ENCODE measurements at places on chromosomes 3 and 15.

DNA sequence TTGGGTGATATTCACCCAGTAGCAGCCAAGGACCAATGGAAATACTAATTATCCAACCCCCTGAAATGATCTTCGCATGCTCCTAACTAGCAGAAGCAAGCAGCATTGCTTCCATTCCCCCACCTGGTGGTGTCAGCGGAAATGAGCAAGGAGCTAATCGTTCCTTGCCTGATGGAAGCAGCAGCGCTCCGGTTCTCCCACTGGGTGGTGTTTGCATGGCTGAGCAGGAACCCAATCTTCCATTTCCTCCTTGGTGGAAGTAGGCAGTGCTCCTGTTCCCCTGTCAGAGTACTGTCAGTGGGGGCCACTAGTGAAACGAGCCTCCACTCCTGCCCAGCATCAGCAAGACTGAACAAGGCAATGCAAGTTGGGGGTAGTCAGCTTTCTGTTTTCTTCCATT, 311.5 kb downstream of the CACNA2D3 start:
- no peak for DNase-seq

DNA sequence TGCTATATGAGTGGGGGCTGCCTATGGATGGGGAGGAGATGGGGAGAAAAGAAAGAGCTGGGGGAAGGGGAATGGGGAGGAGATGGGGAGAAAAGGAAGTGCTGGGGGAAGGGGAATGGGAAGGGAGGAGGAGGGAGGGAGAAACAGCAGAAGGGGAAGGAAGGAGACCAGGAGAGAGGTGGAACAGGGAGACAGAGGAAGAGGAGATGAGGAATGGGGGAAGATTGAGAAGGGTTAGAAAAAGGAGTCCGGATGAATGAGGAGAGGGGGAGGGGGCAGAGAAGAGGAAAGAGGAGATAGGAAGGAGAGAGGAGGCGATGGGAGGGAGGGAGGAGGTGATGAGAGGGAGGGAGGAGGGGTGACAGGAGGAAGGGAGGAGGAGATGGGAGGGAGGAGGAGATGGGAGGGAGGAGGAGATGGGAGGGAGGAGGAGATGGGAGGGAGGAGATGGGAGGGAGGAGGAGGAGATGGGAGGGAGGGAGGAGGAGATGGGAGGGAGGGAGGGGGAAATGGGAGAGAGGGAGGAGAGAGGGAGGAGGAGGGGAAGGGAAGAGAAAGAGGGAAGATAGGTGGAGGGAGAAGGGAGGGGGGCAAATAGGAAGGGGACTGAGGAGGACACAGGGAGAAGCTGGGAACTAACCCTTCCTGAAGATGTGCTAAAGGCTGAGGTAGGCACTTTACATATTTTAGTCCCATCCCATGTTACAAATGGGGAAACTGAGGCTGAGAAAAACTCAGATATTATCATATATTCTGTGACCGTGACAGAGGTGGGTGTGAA, 6.6 kb upstream of the BCL2L10 start:
- DNase-seq, result no peak

DNA sequence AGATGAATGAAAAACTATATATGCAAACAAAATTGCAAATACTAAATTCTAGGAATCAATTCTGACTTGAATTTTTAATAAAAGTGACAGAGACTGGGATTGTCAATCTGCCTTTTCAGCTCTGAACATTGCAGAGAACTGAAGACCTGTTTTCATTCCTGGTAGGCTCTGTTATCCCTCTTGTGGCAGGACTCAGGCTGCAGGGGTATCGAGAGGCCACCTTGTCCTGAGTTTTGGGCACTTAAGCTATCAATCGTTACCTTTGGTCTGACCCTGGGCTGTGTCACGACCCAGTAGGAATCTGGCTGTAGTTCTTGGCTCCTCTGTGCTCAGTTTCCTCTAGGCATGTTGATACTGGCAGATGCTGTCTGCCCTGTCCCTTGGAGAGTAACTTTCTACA, 238.0 kb downstream of the CACNA2D3 start:
- DNase-seq, result no peak

DNA sequence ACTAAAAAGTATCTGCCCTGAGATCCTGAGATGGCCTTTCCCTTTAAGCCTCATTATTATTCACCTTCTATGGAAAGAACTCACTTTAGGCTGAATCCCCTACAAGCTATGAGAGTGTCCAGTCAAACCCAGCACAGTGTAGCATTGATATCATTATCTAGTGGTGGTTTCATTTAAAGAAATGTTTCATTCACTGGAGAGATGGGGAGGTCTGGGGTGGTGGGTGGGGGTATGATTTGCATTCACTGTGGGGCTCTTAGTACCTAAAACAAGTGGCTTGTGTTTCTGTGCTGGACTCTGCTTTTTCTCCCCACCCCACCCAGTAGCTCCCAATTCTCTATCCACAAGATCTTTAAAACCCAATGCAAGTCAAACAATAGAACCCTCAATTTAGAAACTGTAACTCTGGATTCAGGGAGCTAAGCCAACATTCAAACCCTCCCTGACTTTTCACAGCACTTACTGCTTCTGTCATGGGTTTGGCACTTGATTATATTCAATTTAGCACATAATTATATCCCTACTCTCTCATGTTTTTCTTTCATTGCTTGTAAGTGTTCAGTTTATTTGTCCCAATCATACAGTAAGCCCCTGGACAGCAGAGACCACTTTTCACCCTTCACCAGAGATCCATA, 310.5 kb upstream of the THBS1 start:
- DNase-seq, result no peak

DNA sequence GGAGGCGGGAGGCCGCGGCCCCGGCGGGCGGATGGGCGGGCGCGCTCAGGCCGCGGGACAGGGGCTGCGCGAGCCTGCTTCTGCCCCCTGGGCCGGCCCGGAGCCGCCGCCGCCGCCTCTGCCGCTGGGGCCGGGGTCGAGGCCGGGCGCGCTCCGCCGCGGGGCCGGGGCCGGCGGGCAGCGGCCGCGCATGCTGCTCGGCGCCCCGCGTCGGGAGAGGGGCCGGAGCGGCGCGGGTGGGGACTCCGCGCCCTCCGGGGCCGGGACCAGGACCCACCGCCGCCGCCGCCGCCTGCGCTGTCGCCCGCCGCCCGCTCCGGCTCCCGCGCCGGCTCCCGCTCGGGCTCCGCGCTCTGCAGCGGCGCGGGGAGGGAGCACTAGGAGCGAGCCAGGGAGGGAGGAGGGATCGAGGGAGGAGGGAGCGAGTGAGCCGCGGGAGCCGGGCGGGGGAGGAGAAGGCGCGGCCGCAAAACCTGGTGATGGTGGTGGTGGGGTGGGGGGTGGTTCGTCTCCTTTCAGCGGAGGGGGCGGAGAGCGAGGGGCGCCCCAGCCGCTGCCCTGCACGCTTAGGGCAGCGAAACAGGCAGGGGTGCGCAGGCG, at the start of gene LINGO1:
Gene LINGO1, minus strand, starts transcription at position 379 of the 600 bp plus-strand sequence. CDS start 597 bp downstream, outside the sequence.
- no peak for DNase-seq

Data from stimulated activated CD8-positive, alpha-beta memory T cell treated with anti-CD3 and anti-CD28 coated beads, Interleukin-4, amount 100 ng/mL, for 4 hours (primary cell).